NB4 (cell line): ENCODE measurements at places on chromosomes 11 and 22.

GRCh38 chr11:103875855-103876510 is 160.5 kb upstream of the DDI1 start:
- DNase-seq, result no peak

GRCh38 chr11:38562562-38562961 is 1964.5 kb upstream of the RAG2 start:
- DNase-seq, result no peak

DNA sequence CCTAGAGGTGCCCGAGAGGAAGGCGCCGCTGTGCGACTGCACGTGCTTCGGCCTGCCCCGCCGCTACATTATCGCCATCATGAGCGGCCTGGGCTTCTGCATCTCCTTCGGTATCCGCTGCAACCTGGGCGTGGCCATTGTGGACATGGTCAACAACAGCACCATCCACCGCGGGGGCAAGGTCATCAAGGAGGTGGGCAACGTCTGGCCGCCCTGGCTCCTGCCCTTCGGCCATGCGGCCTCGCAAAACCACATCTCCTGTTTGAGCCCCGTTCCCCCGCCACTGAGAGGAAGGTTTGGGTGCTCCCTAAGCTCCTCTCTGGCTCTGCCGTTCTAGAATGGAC is 3.4 kb downstream of the SLC17A6 start:
- no peak for DNase-seq

DNA sequence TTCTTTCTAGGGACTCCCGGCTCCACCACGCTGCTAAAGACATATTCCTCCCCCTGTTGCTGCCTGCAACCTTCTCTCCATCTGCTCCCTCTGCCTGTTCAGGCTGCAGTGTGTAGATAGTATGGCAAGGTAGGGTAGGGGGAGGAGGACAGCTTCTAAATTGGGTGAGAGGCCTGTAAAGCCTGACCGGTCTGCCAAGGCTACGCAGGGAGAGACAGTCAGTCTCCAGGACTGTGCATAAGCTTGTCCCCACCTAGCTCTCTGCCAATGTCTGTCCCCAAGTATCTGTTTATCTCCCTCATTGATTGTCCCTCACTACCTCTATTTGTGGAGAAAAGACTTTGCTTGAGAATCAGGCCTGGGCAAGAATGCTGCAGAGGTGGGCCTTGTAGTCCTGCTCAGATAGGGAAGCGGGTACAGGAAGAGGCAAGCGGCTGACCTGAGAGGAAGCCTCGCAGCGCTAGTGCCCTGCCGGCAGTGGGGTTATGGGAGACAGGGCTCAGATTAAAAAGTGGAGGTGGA is 871 bp upstream of the SEZ6L start:
- peak; percentile 11 for DNase-seq

DNA sequence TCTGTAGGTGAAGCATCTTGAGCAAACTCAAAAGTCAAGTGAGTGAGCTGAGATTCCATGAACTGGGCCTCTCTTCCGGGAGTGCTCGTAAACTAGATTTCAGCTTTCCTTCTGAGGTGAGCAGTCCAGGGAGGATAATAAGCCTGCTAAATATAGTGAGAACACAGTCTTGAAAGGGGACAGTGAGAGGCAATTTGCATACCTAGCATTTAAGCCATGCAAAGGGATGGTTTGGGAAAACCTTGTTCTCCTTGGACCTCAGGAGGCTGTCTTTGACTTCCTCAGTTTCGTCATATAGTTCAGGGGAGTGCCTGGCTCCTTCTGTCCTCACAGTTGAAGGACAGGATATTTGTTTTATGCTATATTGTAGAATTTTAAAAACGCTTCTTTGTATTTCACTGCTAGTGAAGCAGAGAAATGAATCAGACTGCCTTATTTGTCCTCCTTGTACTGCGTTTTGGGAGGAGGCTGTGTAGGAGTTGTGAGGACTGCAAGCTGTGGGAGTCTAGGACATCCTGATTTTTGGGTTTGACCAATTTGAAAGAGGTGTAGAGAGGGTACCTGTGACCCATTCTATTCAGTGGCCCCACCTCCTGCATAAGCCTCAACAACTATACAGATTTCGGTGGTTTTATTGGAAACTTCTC is 11.0 kb upstream of the SORL1-AS1 start:
- DNase-seq, result no peak

DNA sequence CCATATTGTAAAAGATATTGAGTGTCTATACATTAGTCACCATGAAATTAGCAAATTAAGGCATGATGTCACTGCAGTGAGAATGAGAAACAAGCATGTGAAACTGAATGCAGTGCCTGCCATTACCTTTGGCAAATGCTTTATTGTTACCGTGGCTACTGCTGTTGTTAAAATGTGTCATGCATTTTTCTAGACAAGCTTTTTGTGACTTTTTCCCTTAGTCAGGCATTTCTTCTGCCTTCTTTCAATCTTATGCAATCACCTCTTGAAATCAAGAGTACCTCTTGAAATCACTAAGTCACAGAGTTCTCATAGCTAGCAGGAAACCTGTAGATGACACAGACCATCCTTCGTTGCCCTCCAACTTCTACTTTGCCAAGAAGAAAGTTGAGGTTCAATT is 461.7 kb upstream of the TENM4 start:
- DNase-seq, result no peak

- peak; percentile 21 for DNase-seq
These were observed 71.2 kb downstream of the KIRREL3 start for GRCh38 chr11:126929179-126930061.

GRCh38 chr11:104146421-104146820 is 17.5 kb downstream of the PDGFD start:
- no peak for DNase-seq

- DNase-seq, result no peak
These were observed 134.1 kb downstream of the ARHGAP42 start for GRCh38 chr11:100821198-100821597.

- DNase-seq, result no peak
These were observed 24.7 kb downstream of the REXO2 start for GRCh38 chr11:114463999-114464398.

GRCh38 chr11:94544646-94545263 is 1.0 kb downstream of the FUT4 start:
- peak; percentile 72 for DNase-seq

DNA sequence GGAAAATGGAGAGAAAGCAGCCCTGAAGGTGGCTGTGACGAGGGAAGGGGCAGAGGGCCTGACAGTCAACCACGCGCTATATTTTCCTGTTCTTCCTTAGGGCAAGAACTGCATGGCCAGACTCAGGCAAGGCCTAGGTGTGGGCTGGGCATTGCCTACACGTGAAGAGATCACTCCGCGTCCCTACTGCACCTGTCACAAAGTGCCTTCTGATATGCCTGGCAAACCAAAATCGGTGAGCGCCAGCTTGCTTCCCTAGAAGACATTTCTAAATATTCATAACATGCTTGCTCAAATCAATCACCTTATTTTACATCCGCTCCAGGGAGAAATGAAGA is 6.3 kb downstream of the TMEM121B start:
- peak; percentile 13 for DNase-seq

DNA sequence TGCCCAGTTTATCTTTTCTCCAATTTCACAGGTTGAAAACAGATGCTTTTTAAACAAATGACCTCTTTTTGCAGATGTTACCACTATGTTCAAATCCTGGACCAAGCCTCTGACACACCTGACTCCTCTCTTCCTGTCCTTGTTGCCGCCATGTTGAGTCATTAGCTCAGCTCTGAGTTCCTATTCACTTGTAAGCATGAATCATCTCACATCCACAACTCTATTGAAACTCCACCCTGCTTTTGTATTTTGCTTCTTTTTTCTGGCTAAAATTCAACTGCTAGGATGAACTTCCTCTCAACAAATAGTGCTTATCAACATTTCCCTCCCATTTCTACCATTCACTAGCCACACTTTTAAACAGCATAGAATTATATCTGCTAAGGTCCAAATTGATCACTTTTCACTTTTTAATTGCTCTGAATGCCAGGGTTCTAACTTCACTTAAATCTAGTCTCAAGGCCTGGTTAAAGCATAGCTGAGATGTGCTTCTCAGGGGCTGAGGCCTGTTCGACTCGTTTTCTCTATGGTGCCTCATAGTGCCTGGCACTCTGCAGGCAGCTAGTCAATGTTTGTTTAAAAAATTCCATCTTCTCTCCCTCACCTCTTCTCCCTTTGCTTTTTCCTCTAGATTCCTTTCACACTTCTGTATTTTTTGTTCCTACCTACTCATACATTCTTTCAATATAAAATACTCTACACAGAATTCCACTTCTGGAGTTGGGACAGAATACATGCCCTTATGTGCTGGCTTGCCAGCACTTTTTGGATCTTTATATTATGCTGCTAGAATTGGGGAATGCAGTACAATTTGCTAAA is 3.9 kb downstream of the JOSD1 start:
- DNase-seq, result peak; percentile 55

DNA sequence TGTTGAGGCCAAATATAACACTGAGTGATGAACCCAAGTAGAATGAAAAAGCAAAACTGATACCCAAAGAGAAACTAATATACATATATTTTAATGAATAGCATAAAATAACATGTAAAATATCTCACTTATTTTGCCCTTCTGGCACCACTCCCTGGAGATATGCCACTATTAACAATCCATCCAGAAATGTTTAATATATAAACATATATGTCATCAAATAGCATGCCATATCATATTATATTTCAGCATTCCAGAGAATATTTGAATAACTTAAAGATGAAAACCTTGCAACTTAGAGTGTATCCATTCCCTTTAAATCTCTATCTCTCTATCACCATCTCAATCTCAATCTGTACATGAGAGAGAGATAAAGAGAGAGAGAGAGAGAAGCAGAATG is 1073.3 kb upstream of the RAG2 start:
- no peak for DNase-seq

GRCh38 chr11:79400206-79400605 is 40.6 kb downstream of the TENM4 start:
- DNase-seq, result no peak

- no peak for DNase-seq
These were observed 58.0 kb upstream of the FGF3 start for GRCh38 chr11:69877235-69877634.

DNA sequence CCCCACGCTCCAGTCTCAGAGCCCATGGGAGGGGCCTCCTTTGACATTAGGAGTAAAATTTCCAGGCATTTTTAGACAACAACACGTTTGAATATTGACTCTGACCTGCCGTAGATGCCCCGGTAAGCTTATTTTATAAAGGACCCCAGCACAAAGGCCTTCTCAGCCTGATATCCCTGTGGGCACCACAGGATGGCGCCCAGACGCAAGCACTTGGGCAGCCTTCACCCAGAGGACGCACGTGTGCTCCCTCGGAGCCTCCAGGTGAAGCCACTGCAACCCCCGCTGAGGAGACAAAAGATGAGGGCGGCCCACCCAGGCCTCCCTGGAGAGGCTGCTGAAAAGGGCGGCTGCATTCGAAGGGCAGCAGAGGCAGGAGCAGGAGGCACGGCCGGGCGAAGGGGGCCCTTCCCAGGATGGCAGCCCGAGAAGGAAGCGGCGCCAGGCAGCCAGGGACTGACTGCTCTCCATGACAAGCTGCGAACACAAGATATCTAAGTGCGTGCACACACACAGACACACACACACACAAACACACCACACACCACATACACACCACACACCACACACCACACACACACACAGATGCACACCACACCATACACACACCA is 15.2 kb upstream of the TH start:
- DNase-seq, result peak; percentile 63

DNA sequence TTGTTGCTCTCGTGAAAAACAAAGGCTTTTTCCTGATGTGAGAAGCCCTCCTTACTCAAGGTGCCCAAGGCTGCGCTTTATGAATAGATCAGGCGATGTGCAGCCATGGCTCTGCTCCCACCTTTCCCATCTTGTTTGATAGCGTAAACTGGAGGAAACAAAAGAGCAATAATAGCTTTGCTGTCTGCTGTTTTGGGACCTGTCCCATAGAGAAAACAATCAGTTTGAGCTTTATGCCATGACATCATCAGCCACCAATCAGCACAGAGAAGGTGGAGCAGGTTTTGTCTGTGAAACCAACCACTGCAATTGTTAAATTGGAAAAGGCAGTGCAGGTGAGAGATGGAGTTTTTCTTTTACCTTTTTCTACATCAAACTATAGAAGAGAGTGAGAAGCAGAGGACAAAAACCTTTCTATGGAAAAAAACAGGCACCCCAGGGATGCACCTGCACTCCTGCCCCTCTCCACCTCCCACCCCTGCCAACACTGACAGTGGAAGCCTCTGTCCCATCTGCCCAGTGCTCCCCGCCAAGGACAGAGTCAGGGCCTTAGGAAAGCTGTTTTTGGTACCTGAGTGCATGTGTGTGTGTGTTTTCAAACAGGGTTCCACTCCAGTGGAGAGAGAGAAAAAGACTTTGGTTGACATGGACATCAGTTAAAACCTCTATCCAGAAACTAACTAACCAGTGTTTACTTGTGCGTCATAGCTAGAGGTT is 80.7 kb downstream of the MICAL3 start:
- DNase-seq, result no peak

DNA sequence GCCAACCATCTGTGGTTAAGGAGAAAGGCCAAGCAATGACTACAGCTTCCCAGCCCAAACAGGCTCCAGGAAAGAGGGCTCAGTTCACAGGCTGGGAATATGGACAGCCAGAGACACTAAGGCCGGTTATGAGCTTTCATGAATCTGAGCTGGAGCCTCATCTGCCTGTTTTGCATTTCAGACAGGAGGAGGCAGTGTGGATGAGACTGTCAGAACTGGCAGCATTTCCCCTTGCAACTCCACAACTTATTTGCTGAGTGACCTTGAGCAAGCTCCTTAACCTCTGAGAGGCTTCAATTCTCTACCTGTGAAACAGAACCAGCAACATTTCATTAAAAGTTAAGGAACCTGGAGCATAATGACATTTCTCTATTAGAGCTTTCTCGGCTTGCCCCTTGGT is 264.0 kb downstream of the ETS1 start:
- DNase-seq, result peak; percentile 45

GRCh38 chr22:50339945-50340879 is 2.9 kb upstream of the PPP6R2 start:
- DNase-seq, result peak; percentile 26

DNA sequence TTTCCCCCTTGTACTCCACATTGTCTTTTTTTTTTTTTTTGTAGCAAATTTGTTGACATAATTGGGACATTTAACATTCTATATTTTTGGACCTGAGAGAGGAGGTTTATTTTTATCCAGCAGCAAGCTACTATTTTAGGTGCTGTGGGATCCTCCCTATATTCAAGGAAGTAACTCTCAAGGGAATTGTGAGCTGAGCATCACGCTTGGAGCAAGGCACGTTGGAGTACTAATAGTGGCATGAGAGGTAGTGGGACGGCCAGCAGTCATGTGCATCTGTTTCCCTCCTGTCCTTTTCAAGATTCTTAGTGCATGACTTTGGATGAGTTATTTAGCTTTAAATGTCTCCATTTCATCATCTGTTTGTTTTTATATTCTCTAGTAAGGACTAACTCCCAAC is 52.3 kb downstream of the EXT2 start:
- DNase-seq, result no peak

DNA sequence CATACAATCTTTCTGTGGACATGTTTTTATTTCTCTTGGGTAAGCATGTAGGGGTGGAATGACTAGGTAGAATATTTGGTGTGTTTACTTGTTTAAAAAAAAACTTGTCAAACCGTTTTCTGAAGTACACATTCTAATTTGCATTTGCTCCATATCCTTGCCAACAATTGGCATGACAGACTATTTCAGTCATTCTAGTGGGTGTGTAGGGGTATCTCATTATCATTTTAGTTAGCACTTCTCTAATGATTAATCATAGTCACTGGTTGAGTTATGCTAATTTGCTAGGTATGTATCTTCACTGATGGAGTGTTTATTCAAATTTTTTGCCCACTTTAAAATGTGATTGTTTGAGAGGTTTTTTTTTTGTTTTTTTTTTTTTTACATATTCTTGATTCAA is 64.3 kb downstream of the C11orf65 start:
- no peak for DNase-seq

GRCh38 chr11:2818503-2818902 is 67.1 kb downstream of the CDKN1C start:
- no peak for DNase-seq
